Renal cortex interstitium (tissue), 15 donors: ENCODE measurements at places on chromosomes 7 and 10. TPM values are rescaled to one million over a fixed set of nuclear protein-coding genes. Genes with fewer than 3 reads are reported as not detected.

The SLC26A3 gene
- 0.39 TPM for polyA plus RNA-seq

The KIAA1217 gene
- polyA plus RNA-seq = 93.4 TPM

The HOXA5 gene
- polyA plus RNA-seq = 71.1 TPM

The IQCE gene
- polyA plus RNA-seq = 19.7 TPM

The TCF7L2 gene
- polyA plus RNA-seq = 52.9 TPM

The NODAL gene
- 0.14 TPM for polyA plus RNA-seq

The ZP3 gene
- polyA plus RNA-seq = 8.6 TPM

The REEP3 gene
- polyA plus RNA-seq = 39.0 TPM

The GLI3 gene
- 17.7 TPM for polyA plus RNA-seq

The HTR5A gene
- not detected for polyA plus RNA-seq

The CPN1 gene
- polyA plus RNA-seq = 3.2 TPM

- DNase-seq = no peak
Observed at GRCh38 chr10:87507879-87508483, 3.3 kb downstream of the MINPP1 start.

GRCh38 chr7:95596198-95597063 lies at the start of gene PDK4:
Gene PDK4, minus strand, starts transcription at chr7:95596516. Its CDS starts 223 bp downstream, at chr7:95596293.
- DNase-seq = peak; percentile 80

DNA sequence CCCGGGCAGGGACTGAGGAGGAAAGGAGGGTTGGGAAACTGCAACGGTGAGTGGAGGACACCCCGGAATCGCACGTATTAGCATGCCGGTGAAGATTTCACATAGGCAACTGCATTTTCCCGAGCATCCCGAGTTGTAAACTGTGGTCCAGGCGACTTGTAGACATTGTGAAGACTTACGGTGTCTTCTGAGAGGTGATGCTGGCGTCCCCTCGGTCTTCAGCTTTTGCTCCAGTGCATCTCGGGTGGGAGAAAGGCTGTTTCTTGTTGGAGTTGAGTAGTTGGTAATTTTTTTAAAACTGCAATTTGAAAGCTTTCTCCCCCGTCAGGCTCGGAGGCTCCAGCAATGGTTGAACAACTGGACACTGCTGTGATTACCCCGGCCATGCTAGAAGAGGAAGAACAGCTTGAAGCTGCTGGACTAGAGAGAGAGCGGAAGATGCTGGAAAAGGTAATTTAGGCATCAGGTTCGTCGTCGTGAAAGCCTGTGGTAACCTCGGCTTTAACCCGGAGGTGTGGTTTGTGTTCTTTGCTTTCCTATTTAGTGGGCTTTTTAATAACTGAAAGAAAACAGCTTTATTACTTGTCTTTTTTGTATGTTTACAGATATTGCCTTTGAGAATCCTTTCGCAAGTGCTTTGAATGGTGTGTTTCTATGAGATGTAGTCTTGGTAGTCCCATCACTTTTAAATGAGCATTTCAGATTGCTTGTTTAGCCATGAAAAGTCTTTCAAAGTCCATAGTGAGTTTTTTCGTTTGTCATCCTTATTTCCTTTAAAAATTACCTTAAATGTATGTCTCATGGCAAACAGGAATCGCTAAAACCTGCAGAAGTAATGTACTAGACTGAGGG lies 687 bp downstream of the HELLS start:
- DNase-seq = no peak

- DNase-seq = no peak
Observed at GRCh38 chr7:12674861-12675260, 12.6 kb upstream of the ARL4A start.

DNA sequence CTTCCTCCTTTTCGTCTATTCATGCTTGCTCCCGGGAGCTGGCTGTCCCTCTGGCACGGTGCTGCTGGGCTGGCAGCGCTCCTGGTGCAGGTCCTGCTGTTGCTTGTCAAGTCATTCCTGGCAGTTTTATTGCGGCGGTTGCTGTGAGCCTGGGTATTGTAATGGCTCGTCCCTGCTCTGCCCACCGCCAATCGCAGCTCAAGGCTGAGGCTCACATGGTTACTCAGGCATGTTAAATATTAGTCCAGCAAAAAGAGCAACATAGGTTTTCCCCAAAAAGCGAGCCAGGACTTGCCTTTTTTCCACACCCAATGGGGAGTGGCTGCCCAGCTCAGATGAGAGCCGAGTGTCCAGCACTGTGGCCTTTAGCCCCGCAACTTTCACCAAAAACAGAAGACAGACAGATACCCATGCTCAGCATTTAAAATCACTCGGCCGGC lies 492.9 kb upstream of the FOXK1 start:
- peak; percentile 48 for DNase-seq

GRCh38 chr10:115762029-115762428 lies 511.0 kb downstream of the GFRA1 start:
- DNase-seq = no peak

GRCh38 chr7:149296368-149296767 lies 34.4 kb downstream of the ZNF783 start:
- no peak for DNase-seq

DNA sequence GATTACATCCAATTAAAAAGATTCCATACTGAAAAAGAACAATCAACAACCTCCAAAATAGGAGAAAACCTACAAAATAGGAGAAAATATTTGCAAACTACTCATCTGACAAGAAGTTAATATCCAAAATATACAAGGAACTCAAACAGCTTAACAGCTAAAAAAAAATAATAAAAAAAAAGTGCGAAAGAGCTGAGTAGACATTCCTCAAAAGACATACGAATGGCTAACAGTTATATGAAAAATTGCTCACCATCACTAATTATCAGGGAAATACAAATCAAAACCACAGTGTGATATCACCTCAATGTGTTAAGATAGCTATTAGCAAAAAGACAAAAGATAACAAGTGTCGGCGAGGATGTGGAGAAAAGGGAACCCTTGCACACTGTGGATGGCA lies 450.3 kb downstream of the PHTF2 start:
- no peak for DNase-seq

DNA sequence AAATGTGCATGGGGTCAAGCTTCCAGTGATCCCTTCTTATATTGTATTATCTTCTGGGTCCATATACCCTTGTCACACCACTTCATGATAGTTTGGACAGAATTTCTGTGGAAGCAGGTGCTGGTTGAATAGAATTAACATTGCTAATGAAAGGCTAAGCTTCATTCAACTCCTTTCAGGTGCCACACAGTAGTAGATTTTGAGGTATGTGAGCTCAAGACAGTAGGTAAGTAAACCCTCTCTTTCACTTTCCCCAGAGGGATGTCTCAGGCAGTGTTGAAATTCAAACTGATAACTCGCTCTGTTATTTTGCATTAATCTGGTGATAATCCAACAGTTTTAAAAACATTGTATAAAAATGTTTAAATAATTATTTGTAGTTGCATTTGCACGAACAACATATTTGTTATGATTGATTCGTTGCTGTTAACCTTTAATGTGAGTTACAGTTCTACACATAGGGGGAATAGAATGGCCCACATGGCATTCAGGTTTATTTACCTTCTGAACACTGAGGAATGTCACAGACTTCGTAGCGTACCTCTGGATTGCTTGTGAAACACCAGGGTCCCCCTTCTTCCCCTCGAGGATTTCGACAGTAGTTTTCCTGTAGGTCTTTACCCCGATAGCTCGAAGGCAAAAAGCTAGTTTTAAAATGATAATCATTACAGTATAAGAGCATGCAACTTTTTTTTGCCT lies 18.1 kb downstream of the HGF start:
- DNase-seq = no peak

DNA sequence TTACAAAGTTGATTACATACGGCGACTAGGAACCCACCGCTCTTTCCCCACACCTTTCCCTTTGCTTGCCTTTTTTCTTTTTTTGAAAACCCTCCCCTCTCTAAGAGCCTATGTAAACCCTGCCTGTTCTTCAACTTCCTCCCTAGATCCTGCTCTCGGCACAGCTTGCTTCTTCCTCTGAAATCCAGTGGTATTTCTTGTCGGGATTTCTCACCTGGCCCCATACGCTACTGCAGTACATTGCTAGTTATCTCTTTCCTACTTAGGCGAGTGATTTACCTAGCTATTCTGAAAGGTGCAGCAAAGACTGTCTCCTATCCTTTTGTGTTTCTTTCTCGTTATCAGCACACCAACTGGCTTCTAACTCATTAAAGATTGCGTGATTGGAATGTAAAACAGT lies 371.1 kb downstream of the PRPF18 start:
- no peak for DNase-seq

GRCh38 chr10:110600487-110601101 lies 33.1 kb downstream of the SMC3 start:
- no peak for DNase-seq

DNA sequence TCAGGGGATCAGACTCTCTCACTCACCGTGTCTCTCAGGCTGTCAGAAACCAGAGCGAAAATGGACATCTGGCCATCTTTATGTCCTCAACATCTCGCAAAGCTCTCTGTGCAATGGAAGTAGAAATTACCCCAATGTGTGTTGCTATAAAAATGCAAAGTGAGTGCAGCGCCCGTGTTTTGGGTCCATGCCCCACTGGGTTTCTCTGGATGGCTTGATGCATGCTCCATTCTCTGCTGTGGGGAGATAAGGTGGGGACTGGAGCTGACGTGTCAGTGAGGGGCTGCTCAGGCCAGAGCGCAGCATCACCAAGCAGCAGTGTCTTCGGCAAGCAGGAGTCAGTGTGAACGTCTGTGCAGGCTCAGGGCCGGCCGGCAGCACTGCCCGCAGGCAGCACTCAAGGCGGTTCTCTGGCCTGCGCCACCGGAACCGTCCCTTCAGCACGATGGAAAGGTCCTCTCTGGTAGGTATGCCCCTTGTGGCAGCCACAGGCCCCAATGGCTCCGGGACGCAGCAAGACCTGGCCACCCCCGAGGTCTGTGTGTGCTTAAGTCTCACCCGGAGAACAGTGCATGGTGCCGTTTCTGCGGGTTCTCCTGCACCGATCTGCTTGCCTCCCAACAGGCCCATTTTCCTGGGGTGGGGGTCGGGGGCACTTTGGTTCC lies 30.2 kb downstream of the WDR86 start:
- DNase-seq = no peak

GRCh38 chr7:29362380-29362779 lies 167.8 kb downstream of the CHN2 start:
- DNase-seq = no peak

DNA sequence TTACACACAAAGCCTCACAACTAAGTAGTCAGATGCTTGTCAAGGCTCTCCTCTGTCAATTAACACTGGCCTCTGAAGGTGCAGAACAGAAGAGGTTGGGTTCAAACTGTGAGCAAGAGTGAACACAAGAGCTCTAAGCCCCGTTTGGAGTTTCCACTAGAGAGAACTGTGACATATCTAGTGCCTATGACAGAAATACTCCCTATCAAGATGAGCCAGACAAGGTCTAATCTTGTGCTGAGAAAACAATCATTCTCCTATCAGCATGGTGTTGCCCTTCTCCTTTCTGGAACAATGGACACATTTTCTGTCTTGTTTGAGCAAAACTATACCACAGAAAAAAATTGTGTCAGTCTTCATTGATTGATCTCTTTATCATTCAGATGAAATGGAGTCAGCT lies 62.4 kb upstream of the CCDC71L start:
- DNase-seq = no peak

GRCh38 chr10:30834651-30835050 lies 197.0 kb downstream of the ZNF438 start:
- DNase-seq = no peak

DNA sequence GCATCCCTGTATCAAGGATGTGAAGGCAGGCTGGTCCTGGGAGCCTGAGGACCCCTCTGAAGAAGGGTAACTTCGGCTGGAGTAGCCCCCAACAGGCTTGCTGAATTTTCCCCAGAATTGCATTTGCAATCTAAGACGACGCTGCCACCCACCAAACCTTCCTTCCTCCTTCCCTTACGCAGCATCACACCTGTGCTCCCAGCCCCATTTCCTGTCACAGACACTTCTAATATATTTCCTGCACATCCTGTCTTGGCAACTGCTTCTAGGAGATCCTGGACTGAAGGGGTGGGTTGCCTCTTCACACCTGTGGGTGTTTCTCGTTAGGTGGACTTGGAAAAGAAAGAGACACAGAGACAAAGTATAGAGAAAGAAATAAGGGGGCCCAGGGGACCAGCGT lies 9.4 kb upstream of the PGAM1 start:
- no peak for DNase-seq

DNA sequence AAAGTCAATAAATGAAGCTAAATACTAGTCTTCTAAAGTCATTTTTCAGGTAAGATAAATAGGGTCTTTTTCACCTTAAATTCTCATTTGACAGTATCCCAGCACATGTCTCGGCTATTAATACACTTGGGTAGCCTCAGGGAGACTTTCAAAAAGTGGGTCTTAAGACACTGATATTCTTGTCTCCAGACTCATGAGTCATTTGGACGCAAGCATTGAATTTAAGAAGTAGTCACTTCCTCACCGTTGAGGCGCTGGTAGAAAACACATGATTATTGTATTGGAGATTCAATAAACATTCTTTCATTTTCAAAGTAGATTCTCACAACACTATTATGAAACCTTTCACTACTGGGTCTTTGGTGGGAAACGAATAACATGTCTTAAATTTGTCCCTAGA lies 108.9 kb upstream of the SP8 start:
- no peak for DNase-seq

- no peak for DNase-seq
Observed at GRCh38 chr7:144908324-144908723, 72.5 kb upstream of the TPK1 start.

GRCh38 chr7:617614-618538 lies 98.2 kb upstream of the PDGFA start:
- DNase-seq = no peak

GRCh38 chr7:87574630-87575029 lies 26.1 kb downstream of the ABCB1 start:
- no peak for DNase-seq

- no peak for DNase-seq
Observed at GRCh38 chr10:52284416-52285013, 29.6 kb upstream of the DKK1 start.

DNA sequence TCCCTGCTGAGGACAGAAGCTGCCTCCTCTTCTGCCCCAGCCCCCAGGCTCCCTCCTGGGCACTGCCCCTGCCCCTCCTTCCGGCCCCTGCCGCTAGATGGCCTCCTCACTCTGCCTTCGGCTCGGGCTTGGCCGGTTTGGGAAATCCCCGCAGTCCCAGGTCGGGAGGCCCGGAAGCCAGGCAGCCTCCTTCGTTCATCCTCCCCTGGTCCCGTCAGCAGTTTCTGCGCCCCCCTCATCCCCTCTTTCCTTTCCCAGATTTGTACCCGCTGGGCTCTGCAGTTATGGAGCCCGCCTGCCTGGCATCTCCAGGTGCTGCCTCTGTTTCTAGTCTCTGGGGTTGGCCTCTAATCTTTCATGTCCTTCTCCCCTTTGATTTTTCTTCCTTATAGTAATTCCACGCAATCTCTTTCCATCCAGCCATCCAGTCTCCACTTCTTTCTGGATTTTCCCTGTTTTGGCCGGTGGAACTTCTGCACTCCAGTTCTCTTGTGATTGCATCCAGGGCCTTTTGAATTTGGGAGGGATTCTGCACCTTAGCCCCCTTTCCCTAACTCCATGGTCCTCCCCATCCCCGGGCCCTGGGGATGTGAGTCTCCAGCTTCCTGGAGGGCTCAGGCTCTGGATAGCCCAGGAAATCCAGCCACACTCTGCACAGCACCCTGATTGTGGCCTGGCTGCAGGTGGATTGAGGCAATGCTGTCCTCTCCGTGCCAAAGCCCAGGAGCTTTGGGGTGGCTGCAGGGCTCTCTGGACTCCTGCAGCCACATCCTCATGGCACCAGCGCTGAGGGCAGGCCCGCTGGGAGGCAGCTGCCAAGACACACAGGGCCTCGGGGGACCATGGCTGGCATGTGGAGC lies 3.3 kb upstream of the SHH start:
- DNase-seq = no peak
